ENCODE measurements at places on chromosomes 5 and 9.

DNA sequence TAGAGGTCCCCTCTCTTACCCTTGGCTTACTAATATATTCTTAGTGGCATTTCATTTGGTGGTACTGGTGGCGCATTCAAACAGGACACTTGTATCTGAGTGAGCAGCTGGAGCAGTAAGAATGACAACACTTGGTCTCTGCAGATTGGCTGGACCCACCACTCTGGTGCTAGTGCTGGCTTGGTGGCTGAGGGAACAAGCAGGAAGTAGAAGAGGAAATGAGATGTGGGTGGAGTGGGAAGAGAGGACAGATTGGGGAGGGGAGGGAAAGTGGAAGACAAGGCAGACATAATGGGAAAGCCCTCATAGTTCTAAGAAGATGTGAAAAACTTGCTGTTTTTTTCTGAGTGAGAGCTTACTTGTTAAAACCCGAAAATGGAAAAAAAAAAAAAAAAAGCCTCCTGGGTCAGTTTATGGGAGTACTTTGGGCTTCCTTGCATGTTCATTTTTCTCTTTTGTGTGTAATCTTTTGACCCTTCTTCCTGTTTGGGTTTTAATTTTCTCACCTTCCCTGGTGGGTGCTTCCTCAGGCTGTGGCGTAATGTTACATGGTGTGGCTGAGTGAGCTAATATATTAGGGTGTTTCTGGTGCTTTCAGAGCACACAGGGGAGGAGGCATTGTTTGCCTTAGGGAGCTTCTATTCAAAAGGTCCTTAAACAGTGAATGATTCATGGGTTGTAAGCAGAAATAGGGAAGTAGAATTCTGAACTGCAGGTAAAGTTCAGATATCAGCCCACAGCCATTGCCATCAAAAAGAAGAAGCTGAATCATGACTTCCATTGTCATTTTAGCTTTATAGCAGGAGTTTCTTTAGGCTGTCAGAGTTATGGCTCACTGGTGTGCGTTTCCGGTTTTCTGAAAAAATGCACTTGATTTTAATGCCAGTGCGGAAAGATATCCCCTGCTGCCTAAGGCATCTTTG is 52.3 kb downstream of the TLE4 start:
- DNase-seq = no peak

- no peak for DNase-seq
These were observed 7.4 kb upstream of the DCTN4 start for GRCh38 chr5:150766251-150766650.

GRCh38 chr5:67267512-67268216 is 71.1 kb upstream of the CD180 start:
- peak; percentile 54 for DNase-seq

- DNase-seq = no peak
These were observed 378.3 kb downstream of the BRINP1 start for GRCh38 chr9:118990949-118991348.

DNA sequence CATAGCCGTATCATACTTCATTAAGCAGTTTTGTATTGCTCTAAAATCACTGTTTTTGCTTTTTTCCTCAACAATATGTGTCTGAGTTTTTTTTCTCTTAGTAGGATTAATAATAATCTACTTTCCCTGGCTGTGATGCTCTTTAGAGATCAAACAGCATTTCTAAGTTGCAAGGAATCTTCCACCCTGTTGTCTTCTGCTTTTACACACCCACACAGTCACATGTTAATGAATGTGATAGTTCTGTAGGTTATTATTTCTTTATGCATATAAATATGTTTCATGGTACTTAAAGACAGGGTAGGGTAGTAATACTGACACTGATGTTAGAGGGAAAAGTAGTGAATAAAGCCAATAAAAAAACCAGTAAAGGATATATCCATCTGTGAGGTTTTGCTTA is 29.3 kb downstream of the SLC44A1 start:
- DNase-seq = no peak

DNA sequence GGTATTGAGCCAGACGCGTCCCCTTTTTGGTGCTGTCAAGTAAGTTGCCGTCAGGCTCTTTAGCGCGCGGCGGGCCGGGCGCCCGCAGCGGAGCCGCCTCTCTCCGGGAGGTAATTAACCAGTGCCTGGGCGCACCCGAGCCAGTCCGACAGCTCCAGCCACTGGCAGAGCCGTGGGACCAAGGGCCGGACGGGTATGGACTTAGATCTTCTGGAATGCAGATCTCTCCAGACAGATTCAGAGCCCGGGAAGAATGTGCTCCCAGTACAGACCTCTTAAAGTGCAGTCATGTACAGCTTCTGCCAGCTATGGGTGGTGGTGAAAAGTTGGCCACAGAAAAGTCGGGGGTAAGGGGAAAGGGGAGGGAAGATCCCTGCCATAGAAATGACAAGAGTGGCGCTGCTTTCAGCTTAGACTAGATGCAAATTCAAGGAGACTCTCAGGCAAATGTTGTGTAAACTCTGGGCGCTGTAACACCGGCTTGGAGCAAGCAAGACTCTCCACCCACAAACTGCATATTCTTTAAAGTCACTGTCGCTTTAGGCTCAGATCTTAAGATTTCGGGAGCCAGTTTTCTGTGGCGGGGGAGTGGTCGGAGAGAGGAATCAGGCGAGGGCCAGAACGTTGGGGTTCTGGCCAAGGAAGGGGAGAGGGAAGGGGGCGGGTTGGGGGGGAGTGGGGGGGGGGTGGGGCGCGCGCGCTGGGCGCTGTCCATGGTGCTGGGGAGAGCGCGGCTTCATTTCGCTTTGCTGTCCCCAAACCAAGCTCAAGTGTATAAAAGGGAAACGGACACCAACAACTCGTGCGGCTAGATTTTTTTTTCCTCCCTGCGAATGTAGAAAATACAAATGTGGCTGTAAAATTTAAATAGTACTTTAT is 29.2 kb downstream of the NR2F1 start:
- peak; percentile 37 for DNase-seq

DNA sequence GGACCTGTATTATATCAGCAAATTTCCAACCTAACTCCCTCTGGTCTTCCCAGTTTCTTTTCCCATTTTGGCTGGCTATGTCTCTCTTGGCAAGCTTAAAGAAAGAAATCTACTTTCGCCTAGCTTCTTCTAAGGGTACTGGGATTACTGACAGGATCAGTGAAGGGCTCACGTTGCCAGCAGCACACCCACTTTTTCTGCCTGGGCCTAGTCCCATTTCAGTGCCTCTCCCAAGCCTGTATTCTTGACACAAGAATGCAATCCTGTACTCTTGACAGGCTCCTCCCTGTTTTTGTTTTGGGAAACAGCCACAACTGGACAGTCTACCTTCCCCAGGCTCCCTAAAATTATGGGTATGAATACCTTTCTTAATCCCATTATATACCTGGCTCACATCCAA is 170.5 kb downstream of the EPB41L4A start:
- no peak for DNase-seq

- peak; percentile 20 for DNase-seq
These were observed 556 bp downstream of the PCDHGC3 start for GRCh38 chr5:141476132-141476911.

- DNase-seq = no peak
These were observed 331.3 kb downstream of the ASTN2 start for GRCh38 chr9:117083559-117083958.

DNA sequence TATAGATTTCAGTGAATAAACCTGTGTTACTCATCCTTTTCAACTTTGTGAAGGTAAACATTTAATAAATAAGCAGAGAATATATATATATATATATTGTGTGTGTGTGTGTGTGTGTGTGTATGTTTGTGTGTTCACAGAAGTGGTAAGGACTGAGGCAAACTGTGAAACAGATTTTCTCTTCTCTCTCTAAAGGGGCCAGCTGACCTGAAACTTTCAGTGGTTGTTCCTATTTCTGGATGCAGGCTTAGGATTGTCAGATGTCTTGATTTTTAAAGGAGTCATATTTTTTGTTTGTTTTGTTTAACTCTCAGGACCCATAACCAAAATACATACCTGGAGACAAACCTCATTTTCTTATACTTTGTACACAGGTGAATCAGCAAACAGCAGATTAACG is 714.9 kb upstream of the MEF2C start:
- DNase-seq = no peak

GRCh38 chr5:149859746-149860145 is 84.8 kb downstream of the PDE6A start:
- DNase-seq = no peak

- DNase-seq = no peak
These were observed 2.5 kb upstream of the PRDM6 start for GRCh38 chr5:123086376-123087055.

GRCh38 chr9:124268248-124268647 is 10.5 kb downstream of the NEK6 start:
- DNase-seq = no peak

DNA sequence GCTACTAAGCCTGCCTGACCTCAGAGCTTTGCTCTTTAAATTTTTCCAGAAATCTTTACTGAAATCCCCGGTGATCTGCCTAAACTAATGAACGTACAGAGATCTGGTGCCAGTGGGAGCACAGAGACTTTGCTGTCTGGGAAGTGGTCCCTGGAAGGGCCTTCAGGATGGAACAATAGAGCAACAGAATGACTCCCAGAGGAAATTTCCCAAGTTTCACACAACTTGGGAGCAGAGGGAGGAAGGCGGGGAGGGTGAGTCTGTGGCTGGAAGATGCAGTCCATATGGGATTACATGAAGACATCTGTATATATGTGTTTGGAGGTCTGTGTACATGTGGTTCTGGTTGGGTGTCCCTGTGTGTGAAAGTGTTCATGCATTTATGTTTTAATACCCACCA is 638.3 kb downstream of the CCDC171 start:
- DNase-seq = no peak

DNA sequence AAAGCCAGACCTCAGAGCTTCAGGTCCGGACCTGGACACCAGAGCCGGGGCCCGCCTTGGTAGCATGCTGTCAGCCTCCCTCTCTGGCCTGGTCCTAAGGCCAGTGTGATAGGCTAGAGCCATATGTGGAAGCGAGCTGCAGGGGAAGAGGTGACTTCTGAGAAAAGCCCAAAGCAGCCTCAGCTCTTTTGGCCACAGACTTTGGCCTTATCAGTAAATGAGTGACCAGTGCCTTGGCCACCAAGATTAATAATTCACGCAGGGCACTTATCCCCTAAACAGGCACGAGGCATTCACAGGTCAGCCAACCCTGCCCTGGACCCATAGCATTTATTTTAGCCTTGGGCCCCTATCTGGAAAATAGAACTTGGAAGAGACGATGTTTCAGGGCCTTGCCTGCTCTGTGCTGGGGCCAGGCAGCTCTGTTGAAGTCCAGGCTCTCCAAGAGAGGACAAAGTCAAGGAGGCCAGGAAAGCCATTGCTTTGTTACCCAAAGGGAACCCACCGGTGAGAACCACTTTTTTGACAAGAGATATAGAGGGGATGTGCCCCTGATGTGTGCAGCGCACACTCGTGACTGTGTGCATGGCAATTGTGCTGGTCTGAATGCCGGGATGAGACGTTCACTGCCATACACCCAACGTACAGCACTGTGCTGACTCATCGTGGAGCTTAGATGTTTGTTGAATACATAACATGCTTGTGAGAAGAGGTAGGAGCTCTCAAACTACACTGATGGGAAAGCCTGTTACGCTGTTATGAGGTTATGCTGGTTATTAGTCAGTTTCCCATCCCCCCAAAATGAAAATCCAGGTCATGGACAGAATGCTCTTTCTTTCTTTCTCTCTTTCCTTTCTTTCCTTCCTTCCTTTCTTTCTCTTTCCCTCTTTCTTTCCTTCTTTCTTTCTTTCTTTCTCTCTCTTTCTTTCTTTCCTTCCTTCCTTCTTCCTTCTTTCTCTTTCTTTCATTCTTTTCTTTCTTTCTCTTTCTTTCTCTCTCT is 5.0 kb upstream of the SLC34A1 start:
- DNase-seq = no peak

- no peak for DNase-seq
These were observed 125.6 kb upstream of the DMRT1 start for GRCh38 chr9:715743-716400.

DNA sequence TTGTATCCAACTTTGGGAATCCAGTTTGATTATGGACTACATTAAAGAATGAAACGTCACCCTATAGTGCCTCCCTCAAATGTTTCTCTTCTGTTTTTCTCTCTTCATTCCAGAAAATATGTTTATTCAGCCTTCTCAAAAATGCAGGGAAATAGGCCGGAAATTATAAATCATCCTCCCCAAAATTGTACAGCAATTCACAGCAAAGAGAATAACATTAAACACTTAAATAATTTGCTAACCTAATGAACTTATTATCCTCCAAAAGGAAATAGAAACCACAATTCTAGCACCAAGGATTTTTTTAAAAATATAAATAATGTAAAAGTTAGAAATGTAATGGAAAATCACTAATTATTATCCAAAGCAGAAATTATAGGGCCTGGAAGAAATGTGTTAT is 115.9 kb upstream of the CCNG1 start:
- no peak for DNase-seq

DNA sequence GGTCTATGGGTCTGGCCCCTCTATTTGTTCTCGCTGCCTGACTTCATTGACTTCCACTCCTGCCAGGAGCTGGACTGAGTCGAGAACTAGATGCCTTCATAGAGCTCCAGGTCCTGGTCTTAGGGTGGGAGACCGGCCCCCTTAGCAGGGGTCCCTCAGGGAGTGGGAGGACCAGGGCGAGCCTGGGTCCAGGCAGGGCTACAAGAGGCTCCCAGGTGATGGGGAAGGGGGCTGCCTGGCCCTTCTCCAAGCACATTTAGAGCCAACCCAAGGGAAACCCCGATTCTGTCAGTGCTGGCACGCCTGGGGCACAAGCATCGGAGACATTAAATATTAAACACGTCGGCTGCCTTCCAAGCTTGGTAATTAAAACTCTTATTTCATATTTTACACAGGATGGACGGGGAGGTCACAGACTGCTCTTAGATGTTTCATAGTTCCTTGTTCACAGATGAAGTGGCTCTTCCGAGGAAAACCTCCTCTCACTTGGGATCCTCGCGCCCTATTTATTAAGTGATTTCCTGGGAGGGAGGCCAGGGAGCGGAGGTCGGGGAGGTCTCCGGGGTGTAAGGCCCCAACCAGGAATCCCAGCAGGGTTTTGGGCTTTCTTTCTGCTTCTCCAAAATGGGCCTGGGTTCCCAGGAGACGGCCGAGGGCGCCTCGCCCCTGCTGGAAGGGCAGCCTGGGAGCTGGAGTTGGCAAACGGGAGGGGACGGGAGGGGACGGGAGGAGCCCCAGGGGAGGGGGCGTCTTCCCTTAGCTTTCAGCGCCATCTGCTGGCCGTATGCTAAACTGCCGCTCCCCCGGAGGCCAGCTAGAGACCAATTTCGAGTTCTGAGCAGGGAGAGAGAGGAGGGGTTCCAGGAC is 23.4 kb upstream of the ZBTB43 start:
- DNase-seq = peak; percentile 82

DNA sequence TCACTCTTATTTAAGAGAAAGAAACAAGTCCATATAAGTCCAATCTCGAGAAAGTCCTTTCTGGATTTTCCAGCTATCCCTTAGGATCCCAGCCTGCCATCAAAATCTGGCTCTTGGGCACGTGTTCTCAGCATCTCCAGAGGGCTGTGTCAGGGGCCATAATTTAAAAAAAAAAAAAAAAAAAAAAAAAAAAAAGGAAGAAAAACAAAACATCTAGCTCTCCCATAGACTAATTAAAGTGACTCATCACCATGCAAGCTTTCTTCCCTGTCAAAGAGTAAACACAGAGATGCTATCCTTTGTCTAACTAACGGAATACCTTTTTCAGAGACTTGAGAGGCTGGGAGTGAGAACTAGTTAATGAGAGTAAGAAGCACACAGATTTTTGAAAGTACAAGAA is 44.9 kb upstream of the MYO10 start:
- no peak for DNase-seq

- DNase-seq = peak; percentile 13
These were observed 456 bp downstream of the KDM3B start for GRCh38 chr5:138352722-138353559.

GRCh38 chr5:159586921-159587320 is 256.6 kb upstream of the IL12B start:
- DNase-seq = no peak

GRCh38 chr9:109588415-109588814 is 90.3 kb upstream of the PTPN3 start:
- no peak for DNase-seq
